ENCODE measurements at places on chromosomes 7 and 10.

DNA sequence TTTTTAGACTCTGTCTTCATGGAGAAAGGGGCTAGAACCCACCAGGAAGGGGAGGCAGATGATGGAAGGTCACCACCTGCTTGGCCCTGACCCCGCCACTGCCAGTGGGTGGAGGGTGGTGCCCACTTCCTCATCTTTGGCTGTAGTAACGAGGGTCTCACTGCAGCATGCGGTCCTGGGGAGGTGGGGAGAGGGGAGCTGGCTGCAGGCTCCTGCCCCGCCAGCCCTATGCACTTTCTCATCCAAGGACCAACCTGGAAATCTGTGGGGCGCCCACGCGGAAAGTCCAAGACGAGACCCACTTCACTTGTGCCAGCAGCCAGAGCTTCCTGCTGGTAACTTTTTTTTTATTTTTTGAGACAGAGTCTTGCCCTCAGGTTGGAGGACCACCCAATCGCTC lies 101.0 kb downstream of the CUX1 start:
- no peak for DNase-seq

- DNase-seq, result no peak
These were observed 24.2 kb downstream of the AKR1B1 start for GRCh38 chr7:134434701-134435100.

- no peak for DNase-seq
These were observed 25.8 kb downstream of the ASZ1 start for GRCh38 chr7:117401293-117402002.

- DNase-seq, result no peak
These were observed 124.7 kb downstream of the ELMO1 start for GRCh38 chr7:37323966-37324365.

GRCh38 chr7:23247603-23248335 lies 1.2 kb downstream of the GPNMB start:
- DNase-seq, result no peak

- no peak for DNase-seq
These were observed 676.9 kb downstream of the GATA3 start for GRCh38 chr10:8731121-8732095.

- no peak for DNase-seq
These were observed 18.0 kb downstream of the CHST15 start for GRCh38 chr10:124075231-124075955.

GRCh38 chr7:128963327-128963757 lies 25.6 kb downstream of the IRF5 start:
- no peak for DNase-seq

GRCh38 chr7:2903682-2904162 lies 59.6 kb upstream of the GNA12 start:
- no peak for DNase-seq

DNA sequence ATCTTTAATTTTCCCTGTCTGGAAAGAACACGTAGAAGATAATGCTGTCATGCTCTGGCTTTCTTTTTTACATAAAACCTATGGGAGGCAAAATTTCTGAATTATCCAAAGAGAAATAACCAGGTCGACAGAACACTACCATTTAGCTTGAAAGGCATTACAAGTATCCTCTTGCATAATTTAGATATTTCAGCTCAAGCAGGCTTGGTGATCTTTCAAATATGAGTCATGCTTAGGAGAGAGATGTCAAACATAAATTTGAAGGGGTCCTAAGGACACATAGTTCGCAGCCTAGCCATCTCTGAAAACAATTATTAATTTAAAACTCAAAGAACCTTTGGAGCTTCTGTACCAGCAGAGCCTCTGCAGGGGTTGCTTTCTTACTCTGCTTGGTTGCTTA lies 100.9 kb downstream of the FAS start:
- no peak for DNase-seq

DNA sequence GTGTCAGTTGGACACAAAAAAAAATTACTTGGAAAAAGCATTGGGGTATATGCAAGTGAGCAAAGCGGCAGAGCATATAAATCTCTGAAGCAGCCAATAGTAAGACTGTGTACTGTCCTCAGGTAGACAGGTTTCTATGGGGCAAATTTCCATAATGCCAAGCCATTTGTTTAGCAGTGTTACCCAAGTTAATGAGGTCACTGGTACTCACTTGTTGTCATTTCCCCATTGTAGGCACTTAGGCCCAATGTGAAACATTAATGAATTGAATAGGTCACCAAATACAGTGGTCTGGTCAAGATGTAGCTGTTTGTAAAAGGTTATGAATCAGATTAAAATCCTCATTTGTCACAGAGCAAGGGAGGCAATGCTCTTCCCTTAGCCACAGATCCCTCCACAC lies 27.5 kb downstream of the HOXA1 start:
- no peak for DNase-seq

GRCh38 chr10:42930516-42931192 lies 146.2 kb upstream of the RET start:
- DNase-seq, result no peak

GRCh38 chr7:108010377-108010776 lies 7.4 kb upstream of the LAMB1 start:
- no peak for DNase-seq

- no peak for DNase-seq
These were observed 1.0 kb upstream of the FFAR4 start for GRCh38 chr10:93565446-93565845.

DNA sequence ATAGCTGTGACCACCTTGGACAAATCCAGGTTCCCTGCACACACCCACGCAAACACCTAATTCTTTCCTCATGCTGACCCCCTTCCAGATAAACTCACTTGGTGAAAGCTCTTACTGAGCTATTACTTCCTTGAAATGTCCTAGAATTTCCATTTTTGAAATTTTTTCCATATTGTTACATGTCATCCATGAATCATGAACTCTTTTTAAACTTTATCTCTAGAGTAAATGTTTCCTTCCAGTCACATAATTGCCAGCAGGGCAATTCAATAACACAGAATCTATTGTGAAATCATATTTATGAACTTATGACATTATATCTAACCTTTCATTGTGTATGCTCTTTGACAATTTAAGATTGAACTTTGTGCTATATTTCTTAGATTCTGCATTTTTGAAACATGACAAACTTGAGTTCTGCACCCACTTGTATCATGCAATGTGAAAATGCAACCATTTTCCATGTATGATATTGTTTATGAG lies 26.8 kb upstream of the FGL2 start:
- no peak for DNase-seq

- DNase-seq, result no peak
These were observed 85.4 kb downstream of the CCNY start for GRCh38 chr10:35421553-35422178.

DNA sequence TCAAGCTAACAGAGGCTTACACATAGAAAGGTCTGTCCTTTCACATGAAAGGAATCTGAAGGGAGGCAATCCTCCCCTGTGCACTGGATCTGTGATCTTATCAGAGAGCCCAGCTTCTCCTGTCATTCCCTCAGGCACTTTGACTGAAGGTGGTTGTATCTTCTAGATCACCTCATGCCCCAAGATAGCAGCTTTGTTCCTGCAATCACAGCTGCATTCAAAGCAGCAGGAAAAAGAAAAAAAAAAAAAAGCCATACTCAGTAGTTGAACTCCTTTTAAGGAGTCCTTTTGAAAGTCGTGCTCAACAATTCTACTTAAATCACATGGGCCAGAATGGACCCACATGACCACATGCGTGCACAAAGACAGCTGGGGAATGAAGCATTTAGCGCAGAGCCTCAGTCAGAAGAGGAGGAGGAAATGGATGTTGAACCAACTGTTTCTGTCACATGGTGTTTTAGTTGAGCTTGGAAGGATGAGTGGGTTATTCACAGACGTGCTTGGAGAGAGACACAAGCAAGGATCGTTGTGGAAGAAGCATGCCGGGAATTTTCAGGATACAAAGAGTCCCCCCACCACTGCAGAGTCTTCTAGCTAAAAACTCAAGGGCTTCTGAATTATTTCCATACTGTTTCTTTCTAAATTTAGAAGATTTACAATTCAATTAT lies 13.0 kb upstream of the PFKP start:
- no peak for DNase-seq

GRCh38 chr7:94049615-94050014 lies 45.5 kb upstream of the BET1 start:
- no peak for DNase-seq

DNA sequence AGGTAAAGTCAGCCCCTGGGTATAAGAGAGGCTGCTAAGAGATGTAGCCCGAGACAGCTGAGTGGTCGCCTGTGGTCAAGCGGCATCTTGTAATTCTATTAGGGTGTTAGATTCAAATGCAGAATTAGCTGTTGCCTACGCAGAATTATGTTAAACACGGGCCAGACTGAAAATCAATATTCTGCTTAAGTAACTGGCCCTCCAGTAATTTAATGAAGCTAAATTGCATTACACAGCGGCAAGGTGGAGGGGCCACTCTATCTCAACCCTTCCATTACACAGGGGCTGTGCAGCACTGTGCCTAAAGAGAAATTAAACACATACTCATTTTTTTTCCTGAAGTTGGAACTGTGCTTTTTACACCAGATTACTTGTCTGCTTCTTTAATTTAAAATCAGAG lies 448.5 kb upstream of the MGMT start:
- DNase-seq, result no peak

All from NCI-H1048 (cell line).